ENCODE measurements at places on chromosomes 6 and 20. TPM values are rescaled to one million over a fixed set of nuclear protein-coding genes. Genes with fewer than 3 reads are reported as not detected.

Gene ZNF391
- total RNA-seq, result 0.53 TPM

Gene MATN4
- 0.26 TPM for total RNA-seq

Gene CFAP61
- total RNA-seq, result 0.13 TPM

Gene RBM24
- total RNA-seq, result 0.13 TPM

Gene SAMHD1
- total RNA-seq, result 2.2 TPM

Gene COL12A1
- 11.3 TPM for total RNA-seq

Gene THBS2
- total RNA-seq, result 3.6 TPM

Gene LPIN3
- 10.0 TPM for total RNA-seq

Gene SUMO4
- 1.2 TPM for total RNA-seq

Gene RGS17
- total RNA-seq, result 4.7 TPM

Gene TBXT
- total RNA-seq, result not detected

Gene GRM4
- under 0.01 TPM for total RNA-seq

Gene CFB
- total RNA-seq, result 2.6 TPM

Gene SFT2D1
- total RNA-seq, result 47.9 TPM

Gene RAET1L
- total RNA-seq, result 0.79 TPM

Gene ARMH2
- total RNA-seq, result not detected

Gene HLA-G
- total RNA-seq, result 13.2 TPM

Gene SEMG1
- total RNA-seq, result not detected

Gene MYT1
- not detected for total RNA-seq

Gene RGL2
- 27.7 TPM for total RNA-seq

Gene ISM1
- not detected for total RNA-seq

Gene TTLL9
- total RNA-seq, result under 0.01 TPM

Gene NINL
- total RNA-seq, result 5.0 TPM

Gene TMEM151B
- not detected for total RNA-seq

Gene KIAA1586
- 4.1 TPM for total RNA-seq

Gene BACH2
- 0.38 TPM for total RNA-seq

Gene RUNX2
- total RNA-seq, result 0.79 TPM

Gene IYD
- total RNA-seq, result not detected

Gene PRIM2
- 10.1 TPM for total RNA-seq

Gene SLC32A1
- not detected for total RNA-seq

Gene MOG
- total RNA-seq, result not detected

Gene SYTL3
- total RNA-seq, result 2.4 TPM

Gene TNF
- not detected for total RNA-seq

Gene PARD6B
- 8.2 TPM for total RNA-seq

Gene NNAT
- not detected for total RNA-seq

Gene GSTA3
- not detected for total RNA-seq

Gene SAMD5
- total RNA-seq, result 3.1 TPM

Gene PGC
- not detected for total RNA-seq

Gene POPDC3
- total RNA-seq, result 1.4 TPM

Gene OPRL1
- total RNA-seq, result under 0.01 TPM

Gene APCDD1L
- not detected for total RNA-seq

Gene AGPAT4
- total RNA-seq, result 4.9 TPM

Gene GATA5
- total RNA-seq, result not detected

Gene KIF13A
- total RNA-seq, result 47.4 TPM

Gene COL19A1
- total RNA-seq, result not detected
